NCI-H1436 (cell line): ENCODE measurements at places on chromosomes 1 and 21.

DNA sequence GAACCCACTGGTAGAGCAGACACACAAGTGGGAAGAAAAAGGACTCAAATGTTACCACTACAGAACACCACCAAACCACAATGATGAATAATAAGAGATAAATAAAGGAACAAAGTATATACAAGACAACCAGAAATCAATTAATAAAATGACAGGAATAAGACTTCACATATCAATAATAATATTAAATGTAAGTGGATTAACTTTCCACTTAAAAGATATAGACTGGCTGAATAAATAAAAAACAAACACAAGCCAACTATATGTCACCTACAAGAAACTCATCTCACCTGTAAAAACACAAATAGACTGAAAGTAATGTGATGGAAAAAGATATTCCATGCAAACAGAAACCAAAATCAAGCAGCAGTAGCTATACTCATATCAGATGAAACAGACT, 6.9 kb upstream of the CLIC6 start:
- DNase-seq, result no peak

GRCh38 chr1:67743072-67743725, 58.2 kb downstream of the GADD45A start:
- no peak for DNase-seq

DNA sequence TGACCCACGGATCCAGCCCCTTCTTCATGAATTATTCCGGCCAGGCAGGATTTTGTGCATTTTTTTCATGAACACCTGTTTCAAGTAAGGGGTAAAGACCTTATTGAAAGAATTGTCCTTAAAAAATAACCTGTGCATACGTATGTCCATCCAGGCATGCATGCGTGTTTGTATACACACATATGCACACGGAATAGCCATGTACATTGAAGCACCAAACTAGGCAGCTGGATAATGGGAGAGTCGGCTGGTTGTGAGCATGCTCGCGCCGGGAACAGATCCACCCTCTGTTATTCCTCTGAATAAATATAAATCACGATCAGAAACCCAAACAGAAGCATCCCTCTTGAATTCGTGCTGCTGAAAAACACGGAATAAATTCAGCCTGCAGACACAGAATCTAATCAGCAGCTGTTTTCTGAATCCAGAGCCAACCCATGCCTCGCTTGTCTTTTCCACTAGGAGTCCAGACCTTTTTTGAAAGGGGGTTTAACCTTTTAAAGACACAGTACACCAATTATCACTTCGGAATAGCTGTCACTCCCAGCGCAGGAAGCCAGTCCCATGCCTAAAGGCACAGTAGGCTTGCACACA, at the start of gene HIVEP3:
TSS of gene HIVEP3 (minus strand) at position 473 of the 594 bp plus-strand sequence.
- DNase-seq, result no peak

GRCh38 chr1:73854527-73854926, 343.4 kb downstream of the LRRIQ3 start:
- DNase-seq, result no peak

DNA sequence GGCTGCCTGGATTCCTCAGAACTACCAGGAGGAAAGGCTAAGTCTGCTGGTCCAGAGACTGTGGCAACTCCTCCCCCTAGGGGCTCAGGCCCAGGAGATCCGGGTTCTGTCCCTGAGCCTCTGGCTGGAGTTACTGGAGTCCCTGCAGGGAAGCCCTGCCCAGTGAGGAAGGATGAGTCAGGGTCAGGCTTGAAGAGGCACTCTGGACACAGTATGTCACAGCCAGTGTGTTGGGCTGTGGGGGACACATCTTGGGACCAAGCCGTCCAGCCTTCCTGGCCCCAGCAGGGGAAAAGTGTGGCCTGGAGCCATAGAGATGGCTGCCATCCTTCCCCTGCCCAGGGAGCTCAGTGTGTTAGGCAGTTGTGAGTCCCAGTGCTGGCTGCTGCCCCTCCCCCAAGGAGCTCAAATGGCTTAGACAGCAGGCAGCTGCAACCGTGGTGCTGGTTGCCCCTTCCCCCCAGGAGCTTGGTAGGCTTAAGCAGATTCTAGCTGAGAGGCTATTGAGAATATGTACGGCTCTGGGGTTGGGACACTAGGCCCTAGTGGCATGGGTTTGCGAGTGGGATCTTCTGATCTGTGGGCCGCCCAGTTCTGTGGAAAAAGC, 28.2 kb upstream of the RABGAP1L start:
- DNase-seq, result no peak

- no peak for DNase-seq
Observed at GRCh38 chr1:216555653-216556052, 132.4 kb upstream of the USH2A start.
